ENCODE measurements at places on chromosomes 2 and 18. TPM values are rescaled to one million over a fixed set of nuclear protein-coding genes. Genes with fewer than 3 reads are reported as not detected.

SPP2 gene
- total RNA-seq = not detected

TCF4 gene
- 221 TPM for total RNA-seq

IL36RN gene
- not detected for total RNA-seq

KCNK3 gene
- total RNA-seq = 6.7 TPM

TWIST2 gene
- 10.7 TPM for total RNA-seq

CFC1 gene
- not detected for total RNA-seq

TYMS gene
- total RNA-seq = 42.2 TPM

SPATA3 gene
- total RNA-seq = not detected

CNGA3 gene
- not detected for total RNA-seq

CD28 gene
- 2.7 TPM for total RNA-seq

DQX1 gene
- total RNA-seq = not detected

RAX gene
- total RNA-seq = not detected

SNTG2 gene
- 1.6 TPM for total RNA-seq

KRTCAP3 gene
- total RNA-seq = 1.1 TPM

GKN1 gene
- not detected for total RNA-seq

UGT1A4 gene
- 0.29 TPM for total RNA-seq
